Stimulated activated memory B cell treated with anti-CD40 and anti-IgM and Interleukin-4, amounts not matched to agents 10 μg/mL and 1 μg/mL and 100 μg/mL, for 72 hours (primary cell): ENCODE measurements at places on chromosomes 2 and 18.
A peak's percentile ranks its signal among the peaks of the same experiment; 100 is the strongest.

GRCh38 chr2:144835634-144836350 is 315.9 kb upstream of the ZEB2 start:
- no peaks in the 10 kb centered on the region for H3K36me3 ChIP-seq
- no peaks in the 10 kb centered on the region for H3K27me3 ChIP-seq
- H3K27ac ChIP-seq, result no peak overlapping the region
- H3K4me1 ChIP-seq, result no peaks in the 10 kb centered on the region
- no peak overlapping the region for H3K4me3 ChIP-seq
- ATAC-seq, result no peak

DNA sequence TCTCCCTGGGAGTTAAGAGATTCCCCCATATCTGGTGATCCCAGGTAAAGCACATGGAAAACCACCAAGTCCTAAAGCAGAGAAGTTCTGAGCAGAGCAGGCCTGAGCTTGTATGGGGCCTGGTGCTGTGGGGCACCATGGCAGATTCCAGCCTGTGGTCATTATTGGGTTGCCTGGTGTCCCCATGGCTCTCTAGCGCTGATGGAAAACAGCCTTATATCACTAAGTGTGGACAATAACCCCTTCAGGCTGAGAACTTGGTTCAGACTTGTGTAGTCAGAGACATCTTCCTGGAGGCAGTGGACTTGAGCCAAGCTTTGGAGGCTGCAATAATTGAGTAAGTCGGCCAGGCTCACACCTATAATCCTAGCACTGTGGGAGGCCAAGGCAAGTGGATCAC is 96.8 kb downstream of the MCFD2 start:
- H3K27ac ChIP-seq, result no peak overlapping the region
- no peak overlapping the region for H3K4me3 ChIP-seq
- no peak for ATAC-seq
- H3K36me3 ChIP-seq, result no peaks in the 10 kb centered on the region
- peaks cover 19% of the 10 kb centered on the region for H3K27me3 ChIP-seq
- H3K4me1 ChIP-seq, result no peaks in the 10 kb centered on the region

- ATAC-seq, result no peak
- no peak overlapping the region for H3K27ac ChIP-seq
- H3K4me1 ChIP-seq, result peaks cover 10% of the 10 kb centered on the region
- H3K4me3 ChIP-seq, result no peak overlapping the region
Measured at GRCh38 chr18:2853926-2854664, 7.3 kb downstream of the EMILIN2 start.

GRCh38 chr18:44893966-44894365 is 213.3 kb downstream of the SETBP1 start:
- H3K4me3 ChIP-seq, result peak overlapping the region; percentile 41
- H3K4me1 ChIP-seq, result peaks cover 67% of the 10 kb centered on the region
- H3K27me3 ChIP-seq, result no peaks in the 10 kb centered on the region
- peak overlapping the region; percentile 90 for H3K27ac ChIP-seq

GRCh38 chr2:48677450-48677849 is 59.8 kb downstream of the GTF2A1L start:
- H3K36me3 ChIP-seq, result no peaks in the 10 kb centered on the region
- H3K4me3 ChIP-seq, result no peak overlapping the region
- peaks cover 9% of the 10 kb centered on the region for H3K27me3 ChIP-seq
- no peak for ATAC-seq
- H3K4me1 ChIP-seq, result no peaks in the 10 kb centered on the region

DNA sequence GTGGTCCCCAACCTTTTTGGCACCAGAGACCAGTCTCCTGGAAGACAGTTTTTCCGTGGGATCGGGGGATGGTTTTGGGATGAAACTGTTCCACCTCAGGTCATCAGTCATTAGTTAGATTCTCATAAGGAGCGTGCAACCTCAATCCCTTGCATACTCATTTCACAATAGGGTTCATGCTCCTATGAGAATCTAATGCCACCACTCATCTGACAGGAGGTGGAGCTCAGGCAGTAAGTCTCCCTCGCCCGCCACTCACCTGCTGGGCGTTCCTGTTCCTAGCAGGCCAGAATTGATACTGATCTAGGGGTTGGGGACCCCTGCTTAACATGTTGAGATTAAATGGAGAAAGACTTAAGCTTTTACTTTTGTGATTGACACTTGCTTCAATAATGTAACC is 9.9 kb downstream of the NABP1 start:
- ATAC-seq, result no peak
- no peak overlapping the region for H3K4me3 ChIP-seq
- peak overlapping the region; percentile 69 for H3K27ac ChIP-seq
- peaks cover 34% of the 10 kb centered on the region for H3K36me3 ChIP-seq
- no peaks in the 10 kb centered on the region for H3K27me3 ChIP-seq
- peaks cover 49% of the 10 kb centered on the region for H3K4me1 ChIP-seq

GRCh38 chr2:122166820-122167219 is 411.4 kb downstream of the TSN start:
- H3K4me3 ChIP-seq, result no peak overlapping the region
- H3K36me3 ChIP-seq, result no peaks in the 10 kb centered on the region
- no peaks in the 10 kb centered on the region for H3K27me3 ChIP-seq
- no peak overlapping the region for H3K27ac ChIP-seq

DNA sequence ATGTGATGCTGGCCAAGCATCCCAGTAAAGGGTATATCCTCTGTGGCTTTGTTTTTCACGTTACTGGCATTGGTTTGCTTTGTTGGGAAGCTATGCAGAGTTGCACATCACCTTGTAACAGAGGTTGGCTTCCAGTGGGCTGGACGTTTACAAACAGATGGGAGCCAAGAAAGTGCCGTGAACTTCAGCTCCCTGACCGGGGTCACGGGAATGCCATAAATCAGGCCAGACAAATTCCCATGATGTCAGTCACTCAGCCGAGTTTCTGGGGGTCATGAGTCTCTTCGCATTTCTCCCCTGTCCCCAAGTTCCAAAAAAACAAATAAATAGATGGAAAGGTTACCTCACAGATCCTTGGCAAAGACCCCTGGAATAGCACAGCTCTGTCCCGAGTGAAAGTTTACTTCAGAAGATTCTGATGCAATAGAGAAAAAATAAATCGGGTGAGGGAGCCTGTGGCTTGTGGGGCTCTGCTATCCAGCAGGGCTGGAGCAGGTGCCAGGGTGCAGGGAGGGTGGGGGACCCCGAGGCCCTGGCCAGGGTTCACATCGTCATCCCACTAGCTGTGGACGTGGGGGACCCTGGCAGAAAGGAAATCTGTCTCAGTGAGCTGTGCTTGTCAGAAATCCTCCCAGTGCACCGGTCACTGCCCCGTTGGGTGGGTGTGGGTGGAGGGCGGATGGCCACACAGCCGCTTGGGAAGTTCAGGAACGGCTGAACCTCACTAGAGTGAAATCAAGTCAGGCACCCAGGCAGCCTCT is 27.8 kb downstream of the TWIST2 start:
- peak; percentile 5 for ATAC-seq
- no peak overlapping the region for H3K4me3 ChIP-seq
- H3K27ac ChIP-seq, result no peak overlapping the region

GRCh38 chr2:20424300-20425290 is 22.3 kb upstream of the RHOB start:
- H3K4me1 ChIP-seq, result peaks cover 44% of the 10 kb centered on the region
- H3K27ac ChIP-seq, result peak overlapping the region; percentile 87
- peak; percentile 74 for ATAC-seq
- no peaks in the 10 kb centered on the region for H3K27me3 ChIP-seq

DNA sequence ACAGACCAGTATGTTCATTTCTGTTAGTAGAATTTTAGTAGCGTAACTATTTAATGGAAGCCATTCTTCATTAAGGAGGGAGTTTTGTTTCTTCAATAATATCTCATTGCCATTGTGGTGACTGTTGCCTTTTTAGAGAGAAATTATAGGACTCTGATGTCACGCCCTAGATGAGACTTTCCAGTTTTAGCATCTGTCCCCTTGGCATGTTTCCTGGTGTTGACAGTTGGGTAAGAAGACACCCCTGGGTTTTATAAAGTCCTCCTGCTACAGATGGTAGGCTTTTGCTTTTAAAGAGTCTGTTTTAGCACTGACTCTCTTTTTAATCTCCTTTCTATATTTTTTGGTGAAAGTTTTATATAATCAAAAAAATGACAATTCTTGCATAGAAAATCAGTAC is 41.9 kb downstream of the KCNJ3 start:
- no peak overlapping the region for H3K4me3 ChIP-seq
- H3K4me1 ChIP-seq, result no peaks in the 10 kb centered on the region
- no peak overlapping the region for H3K27ac ChIP-seq
- H3K36me3 ChIP-seq, result no peaks in the 10 kb centered on the region
- H3K27me3 ChIP-seq, result no peaks in the 10 kb centered on the region

DNA sequence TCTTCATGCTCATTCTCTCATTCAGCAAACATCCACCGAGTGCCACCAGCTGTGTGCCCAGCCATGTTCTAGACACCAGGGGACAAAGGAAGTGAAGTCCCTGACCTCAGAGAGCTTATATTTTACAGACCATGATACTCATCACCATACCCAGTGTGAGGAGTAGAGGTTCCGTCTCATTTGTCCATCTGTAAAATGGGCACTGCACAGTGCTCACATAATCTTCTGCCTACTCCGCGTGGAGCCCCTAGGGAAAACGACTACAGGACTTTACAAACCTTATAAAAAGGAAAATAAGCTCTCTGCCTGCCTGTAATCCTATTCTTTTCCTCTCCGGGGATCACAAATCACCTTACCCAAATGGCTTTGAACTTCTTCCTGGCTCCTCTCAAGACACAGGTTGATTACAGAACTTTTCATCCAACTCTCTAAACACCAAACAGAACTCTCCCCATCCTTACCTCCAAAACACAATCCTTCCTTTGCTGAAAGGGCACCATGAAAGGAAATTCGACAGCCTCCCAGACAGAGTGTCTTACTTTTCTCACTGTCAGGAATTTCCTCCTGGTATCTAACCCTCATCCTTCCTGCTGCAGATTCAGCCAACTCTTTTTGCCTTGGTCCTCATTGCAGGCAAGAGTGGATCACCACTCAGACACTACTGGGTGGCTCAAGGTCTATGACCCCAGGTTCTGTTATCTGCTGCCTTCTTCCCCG is 99.5 kb downstream of the TNS1 start:
- H3K36me3 ChIP-seq, result no peaks in the 10 kb centered on the region
- H3K27ac ChIP-seq, result no peak overlapping the region
- peaks cover 5% of the 10 kb centered on the region for H3K4me1 ChIP-seq
- no peak for ATAC-seq

DNA sequence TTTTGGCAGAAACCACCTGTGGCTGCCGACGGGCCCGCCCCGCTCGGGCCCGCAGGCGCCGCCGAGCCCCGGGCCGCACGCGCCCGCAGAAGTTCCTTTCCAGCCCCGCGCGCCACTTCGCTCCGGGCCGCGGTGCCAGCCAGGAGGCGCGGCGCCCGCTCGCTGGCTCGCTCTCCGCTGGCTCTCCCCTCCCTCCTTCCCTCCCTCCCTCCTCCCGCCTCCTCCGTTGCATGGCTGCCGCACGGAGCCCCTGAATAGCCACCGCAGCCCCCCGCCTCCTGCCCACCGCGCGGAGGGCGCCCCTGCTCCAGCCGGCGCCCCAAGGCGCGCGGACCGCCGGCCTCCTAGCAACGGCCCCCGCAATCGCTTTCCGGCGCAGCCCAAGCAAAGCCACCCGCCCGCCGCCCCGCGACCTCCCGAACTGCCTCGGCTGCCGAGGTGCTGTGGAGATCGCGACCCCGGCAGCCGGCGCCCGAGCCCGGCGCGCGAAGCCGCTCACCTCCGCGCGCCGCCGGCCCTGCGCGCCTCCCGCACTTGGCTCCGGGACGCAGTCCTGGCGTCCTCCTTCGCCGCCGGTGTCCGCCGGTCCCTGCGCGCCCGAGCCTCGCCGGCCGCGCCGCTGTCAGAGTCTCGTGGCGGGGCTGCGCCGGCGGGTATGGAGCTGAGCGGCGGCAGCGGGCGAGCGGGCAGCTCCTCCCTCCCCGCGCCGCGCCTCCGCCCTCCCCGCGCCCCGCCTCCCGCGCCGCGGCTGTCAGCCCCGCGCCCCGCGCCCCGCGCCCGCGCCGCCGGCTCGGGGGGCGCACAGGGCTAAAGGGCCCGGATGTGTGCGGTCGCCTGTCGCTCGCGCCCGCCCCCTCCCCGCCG is at the start of gene ZBTB7C:
Gene ZBTB7C (minus strand): TSS at position 657 of the 864 bp plus-strand sequence.
- H3K4me1 ChIP-seq, result peaks cover 18% of the 10 kb centered on the region
- H3K4me3 ChIP-seq, result peak within 1 kb of the TSS; percentile 66
- no peak within 1 kb of the TSS for H3K27ac ChIP-seq
- ATAC-seq, result no peak

DNA sequence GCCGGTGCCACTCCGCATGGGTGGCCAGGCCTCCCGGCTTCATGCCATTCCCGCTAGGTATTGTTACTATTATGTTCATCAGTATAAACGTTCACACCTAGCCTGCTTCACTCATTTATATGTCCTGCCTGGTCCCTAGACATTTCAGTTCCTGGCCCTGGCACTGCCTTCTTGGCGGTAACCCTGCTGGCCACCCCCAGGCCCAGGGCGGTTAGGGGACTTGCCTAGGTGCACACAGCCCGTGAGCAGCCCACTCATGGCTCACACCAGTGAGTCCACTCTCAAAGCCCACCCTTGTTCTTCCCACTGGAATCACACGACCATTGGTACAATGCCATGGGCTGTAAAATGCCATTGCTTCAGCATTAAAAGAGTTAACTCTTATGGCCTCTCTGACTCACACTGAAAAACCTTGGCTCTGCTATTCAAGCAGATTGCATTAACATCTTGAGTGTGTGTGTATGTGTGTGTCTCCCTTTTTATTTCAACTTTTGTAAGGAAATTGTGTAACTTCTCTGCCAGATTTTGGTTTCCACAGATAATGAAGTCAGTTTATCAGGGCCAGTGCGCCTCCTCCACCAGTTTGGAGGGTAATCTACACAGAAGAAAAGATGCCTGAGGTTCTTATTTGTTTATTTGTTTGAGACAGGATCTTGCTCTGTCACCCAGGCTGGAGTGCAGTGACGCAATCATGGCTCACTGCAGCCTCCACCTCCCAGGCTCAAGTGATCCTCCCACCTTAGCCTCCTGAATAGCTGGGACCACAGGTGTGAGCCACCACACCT is 74.2 kb downstream of the RAB31 start:
- H3K27me3 ChIP-seq, result no peaks in the 10 kb centered on the region
- no peak for ATAC-seq
- peaks cover 5% of the 10 kb centered on the region for H3K4me1 ChIP-seq
- H3K36me3 ChIP-seq, result peaks cover 33% of the 10 kb centered on the region
- no peak overlapping the region for H3K27ac ChIP-seq

- no peak overlapping the region for H3K4me3 ChIP-seq
- H3K27me3 ChIP-seq, result no peaks in the 10 kb centered on the region
- no peak overlapping the region for H3K27ac ChIP-seq
- H3K36me3 ChIP-seq, result no peaks in the 10 kb centered on the region
Measured at GRCh38 chr18:59873641-59874040, 26.2 kb upstream of the PMAIP1 start.

DNA sequence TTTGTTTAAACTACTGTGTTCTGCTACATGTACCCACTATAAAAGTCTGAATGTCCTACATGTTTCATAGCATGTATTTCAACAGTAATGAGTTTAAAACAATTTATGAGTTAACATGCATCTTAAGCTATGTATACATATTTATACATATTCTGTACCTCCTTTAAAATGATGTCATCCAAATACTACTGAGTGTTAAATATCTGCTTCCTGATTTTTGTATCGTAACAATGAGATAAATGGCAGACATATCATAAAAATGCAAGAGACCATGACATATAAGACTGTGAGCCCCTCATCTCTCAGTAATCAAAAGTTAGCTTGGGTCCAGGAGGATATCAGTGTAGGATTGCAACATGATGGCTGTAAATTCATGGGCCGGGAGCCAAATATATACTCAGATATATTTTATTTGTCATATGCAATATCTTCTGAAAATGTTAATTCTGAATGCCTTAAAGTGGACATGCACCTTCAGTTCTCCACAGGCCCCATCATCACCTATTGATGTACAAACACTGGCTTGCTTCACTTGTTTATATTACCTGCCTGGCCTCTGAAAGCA is 3.6 kb downstream of the COL5A2 start:
- ATAC-seq, result no peak
- no peaks in the 10 kb centered on the region for H3K4me1 ChIP-seq

- no peaks in the 10 kb centered on the region for H3K27me3 ChIP-seq
- no peak for ATAC-seq
Measured at GRCh38 chr2:58852243-58852642, 611.1 kb upstream of the FANCL start.
